ENCODE measurements at places on chromosomes 5 and 9.
A peak's percentile ranks its signal among the peaks of the same experiment; 100 is the strongest.

DNA sequence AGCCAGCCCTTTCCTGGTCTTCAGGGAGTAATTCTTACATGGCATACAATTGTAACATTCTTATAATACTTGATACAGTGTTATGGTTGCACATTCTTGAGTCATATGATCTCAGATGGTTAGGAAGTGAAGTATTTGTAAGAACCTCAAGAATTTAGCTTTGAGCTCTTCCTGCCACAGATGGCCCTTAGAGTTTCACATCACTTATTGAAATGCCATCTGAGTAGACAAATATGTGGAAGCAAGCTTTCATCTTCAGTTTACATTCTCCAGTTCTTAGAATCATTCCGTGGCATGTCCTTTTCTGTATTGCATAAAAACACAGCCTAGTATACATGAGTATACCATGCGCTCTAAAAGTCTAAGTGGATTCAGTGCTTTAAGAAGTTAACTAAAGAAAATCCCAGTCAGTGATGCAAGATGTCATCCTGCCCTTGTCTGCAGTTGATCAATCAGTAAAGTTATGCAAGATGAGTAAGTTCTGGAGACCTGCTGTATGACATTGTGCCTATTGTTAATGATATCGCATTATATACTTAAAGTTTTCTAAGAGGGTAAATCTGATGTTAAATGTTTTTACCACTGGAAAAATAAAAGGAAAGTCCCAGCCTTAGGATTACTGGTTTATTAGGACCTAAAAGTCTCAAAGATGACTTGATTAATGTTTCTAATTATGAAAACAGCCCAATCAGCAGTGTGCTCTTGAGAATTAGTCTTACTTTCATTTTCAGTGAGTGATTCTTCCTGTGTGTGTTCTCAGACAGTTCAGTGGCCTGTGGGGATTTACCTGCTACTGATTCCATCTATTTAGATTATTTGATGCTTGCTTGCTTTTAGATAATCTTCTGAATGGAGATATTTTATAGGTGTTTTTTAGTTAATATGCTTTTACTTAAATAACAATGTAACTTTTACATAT lies 29.4 kb downstream of the RHOBTB3 start:
- no peak for DNase-seq

- DNase-seq = no peak
These were observed 334.9 kb downstream of the PARP8 start for GRCh38 chr5:51001227-51001923.

DNA sequence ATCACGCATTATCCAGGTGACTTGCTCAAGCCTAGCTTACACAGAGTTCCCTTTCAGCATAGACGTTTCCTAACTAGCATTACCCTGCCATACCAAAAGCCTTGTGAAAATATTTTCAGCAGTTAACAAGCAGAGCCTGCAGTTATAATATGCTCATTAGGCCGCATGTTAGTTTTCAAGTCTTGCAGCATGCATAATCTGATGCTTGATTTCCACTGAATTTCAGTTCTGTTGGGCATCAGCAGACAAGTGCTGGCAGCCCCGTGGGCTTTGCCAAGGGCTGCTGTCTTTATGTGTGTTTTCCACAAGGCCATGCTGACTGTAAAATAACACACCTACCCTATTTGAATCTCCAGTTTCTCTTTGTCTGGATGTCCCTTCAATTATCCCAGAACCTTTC lies 491.0 kb upstream of the WWC1 start:
- DNase-seq = no peak

- no peak for DNase-seq
These were observed 152.0 kb downstream of the PRR16 start for GRCh38 chr5:120615967-120616645.

GRCh38 chr9:91246846-91247245 lies 114.9 kb downstream of the AUH start:
- no peak for DNase-seq

DNA sequence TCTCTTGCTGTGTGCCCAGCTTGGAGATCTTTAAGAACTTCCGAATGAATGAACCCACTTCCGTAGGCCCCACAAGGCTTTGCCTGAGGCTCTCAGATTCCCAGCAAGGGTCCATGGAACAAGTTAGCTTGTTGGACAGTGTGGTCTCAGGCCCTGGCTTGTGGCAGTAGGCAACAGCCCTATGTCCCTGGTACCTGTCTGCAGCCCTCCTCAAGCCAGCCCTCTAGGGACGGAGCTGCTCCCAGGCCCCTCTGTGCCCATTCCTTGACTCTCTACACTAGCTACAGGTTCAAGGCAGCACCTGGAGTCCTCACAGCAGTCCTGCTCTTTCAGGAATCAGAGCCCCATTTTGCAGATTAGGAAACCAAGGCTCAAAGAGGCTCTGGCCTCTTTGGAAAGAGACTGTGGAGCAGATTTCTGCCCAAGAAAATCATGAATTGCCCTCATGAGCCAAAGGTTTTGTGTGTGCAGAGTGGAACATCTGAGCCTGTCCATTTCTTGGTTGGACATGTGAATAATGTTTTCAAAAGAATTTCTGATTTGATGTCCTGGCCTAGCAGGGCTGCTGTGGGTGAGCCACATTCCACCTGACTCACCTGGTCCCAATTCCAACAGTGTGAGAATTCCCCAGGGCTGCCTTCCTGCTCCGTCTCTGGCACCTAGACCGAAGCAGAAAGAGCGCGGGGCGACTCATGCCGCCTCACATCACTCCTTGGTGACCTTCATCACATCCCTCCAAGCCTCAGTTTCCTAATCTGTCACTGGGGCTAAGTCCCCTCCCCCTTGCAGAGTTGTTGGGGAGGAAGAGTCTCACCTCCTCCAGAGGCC lies 131.7 kb downstream of the BARX1 start:
- DNase-seq = no peak

GRCh38 chr5:134327327-134327726 lies 39.6 kb downstream of the CDKL3 start:
- no peak for DNase-seq

- DNase-seq = peak; percentile 50
These were observed 36.6 kb downstream of the SEMA4D start for GRCh38 chr9:89461265-89461664.
